ENCODE measurements at places on chromosomes 11 and 22.

- DNase-seq = no peak
Measured at GRCh38 chr11:17988465-17988864, 24.4 kb downstream of the SERGEF start.

- no peak for DNase-seq
Measured at GRCh38 chr11:121452609-121453150, at the start of gene SORL1-AS1. Gene SORL1-AS1 (minus strand): TSS chr11:121452967.

- DNase-seq = no peak
Measured at GRCh38 chr11:102614485-102614884, 10.6 kb downstream of the MMP20 start.

- no peak for DNase-seq
Measured at GRCh38 chr11:102323542-102324251, 6.4 kb downstream of the BIRC3 start.

DNA sequence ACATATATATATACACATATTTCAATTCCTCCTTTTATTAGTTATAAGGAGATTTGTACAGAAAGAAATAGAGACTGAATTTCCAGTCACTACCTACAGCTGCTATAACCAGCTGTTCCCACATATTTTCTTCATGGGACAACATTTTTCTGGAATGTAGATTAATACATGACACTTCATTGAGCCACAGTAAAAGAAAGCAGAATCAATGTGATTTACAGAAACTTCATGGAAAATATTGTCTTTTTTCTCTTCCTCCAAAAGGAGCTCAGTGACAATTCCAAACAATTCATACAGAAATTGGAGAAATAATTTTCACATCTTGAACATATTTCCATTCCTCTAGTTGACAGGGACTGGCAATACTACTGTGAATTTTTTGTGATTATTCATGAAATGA lies 249.2 kb downstream of the DLG2 start:
- no peak for DNase-seq

DNA sequence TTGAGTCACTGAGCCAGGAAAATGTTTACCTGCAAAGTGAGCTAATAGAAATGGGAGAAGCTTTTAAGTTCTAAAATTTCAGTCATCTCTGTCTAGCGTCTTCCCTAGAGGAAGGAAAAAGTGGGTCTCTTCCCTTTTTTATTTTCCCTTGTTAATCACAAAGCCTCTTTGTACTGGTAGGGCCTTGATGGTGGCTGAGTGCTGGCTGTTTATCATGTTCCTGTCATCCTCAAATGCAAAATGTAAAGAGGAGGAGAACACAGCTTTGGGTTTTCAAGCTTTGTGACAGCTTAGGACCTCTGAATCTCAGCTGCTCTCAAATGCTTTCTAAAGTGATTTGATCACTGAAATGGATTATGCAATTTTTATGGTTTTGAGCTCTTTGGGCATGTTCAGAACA lies 222.0 kb downstream of the TMEM135 start:
- DNase-seq = no peak

- DNase-seq = no peak
Measured at GRCh38 chr22:34878171-34878570, 187.8 kb upstream of the ISX start.

DNA sequence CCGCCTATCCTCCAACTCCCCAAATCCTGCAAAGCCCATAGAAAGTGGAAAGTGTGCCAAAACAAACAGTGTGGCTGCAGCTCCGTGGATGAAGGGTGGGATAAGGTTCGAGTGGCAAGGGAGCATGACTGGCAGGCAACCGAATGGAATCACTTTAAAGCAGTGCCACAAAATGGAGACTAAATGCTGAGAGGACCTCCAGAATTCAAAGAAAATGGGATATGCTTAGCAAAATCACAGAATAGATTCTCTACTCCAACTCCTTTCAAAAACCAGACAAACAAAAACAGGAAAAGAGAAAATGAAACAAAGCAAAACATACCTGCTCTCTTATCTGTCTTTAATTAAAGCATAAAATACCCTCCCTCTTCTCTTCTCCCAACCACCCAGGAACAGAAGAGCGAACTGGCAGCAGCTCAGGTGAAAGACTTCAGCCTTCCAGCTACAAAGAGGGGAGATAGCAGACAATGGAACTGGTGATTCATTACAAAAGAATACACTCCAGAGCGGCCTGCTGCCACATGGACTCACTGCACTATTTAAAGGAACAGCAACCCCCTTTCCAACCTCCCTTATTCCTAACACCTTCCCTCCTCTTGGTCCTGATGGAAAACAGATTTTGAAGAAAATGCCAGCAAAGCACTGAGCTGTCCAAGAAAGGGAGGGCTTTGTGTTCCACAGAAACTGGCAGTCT lies 118.5 kb downstream of the APOL5 start:
- DNase-seq = no peak

DNA sequence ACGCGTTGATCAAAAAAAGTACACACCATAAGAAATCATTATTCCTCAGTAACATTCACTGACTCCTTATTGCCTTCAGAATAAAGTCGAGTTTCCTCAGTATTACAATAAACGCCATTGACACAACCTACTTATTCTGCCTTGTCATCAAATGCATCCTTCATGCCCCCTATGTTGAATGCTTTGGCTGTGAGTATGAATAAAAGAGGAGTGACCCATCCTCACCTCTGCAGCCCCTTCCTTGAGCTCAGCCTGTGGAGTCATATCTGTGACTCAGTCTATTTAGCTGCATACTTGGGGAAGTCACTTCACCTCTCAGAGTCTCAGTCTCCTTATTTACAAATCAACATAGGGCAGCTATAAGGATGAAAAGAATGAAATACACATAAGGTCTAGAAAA lies 65.1 kb downstream of the USP35 start:
- no peak for DNase-seq

DNA sequence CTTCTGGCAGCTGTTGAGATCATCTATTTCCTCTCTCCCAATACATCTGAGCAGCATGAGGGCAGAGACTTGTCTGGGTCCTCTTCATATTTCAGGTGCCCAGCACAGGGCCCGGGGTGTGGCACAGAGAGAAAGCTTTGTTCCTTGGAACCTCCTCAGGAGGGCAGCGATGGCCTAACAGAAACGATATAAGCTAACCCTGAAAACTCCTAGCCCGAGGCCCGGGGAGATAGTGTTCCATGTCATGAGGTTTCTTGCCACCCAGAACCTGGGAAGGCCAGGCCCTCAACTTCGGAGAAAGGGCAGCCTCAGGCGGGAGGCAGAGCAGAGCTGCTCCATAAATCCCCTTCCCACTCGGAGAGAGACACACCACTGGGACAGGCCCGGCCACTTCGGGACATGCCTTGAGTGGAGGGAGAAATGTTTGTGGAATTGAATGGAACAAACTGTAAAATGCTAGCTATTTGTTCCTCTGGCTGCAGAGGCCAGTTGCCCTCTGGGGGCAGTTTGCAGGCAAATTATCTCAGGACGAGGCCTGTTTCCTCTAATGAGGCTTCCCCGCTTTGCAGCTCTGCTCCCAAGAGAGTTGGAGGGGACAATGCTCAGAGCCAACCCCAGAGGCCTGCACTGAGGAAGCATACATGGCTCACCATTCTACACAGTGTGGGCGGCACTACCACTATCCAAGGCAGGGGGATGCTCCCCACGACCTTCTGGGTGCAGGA lies 11.6 kb downstream of the ARRB1 start:
- no peak for DNase-seq

DNA sequence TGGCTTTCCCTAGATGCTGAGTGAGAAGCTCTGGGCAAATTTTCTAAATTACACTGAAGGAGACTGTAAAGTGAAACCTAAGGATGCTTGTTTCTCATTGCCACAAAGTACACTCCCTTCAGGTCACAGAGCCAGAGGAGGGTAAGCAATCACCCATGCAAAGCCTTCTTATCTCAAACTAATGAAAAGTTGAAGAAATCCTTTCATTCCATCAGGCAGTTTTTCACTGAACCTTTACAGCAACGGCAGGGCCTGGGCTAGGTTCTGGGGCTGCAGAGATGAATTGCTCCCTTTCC lies 106.2 kb downstream of the RASSF10 start:
- no peak for DNase-seq

Data from GOT3 (cell line).